A172 (cell line): ENCODE measurements at places on chromosomes 11 and 22. TPM values are rescaled to one million over a fixed set of nuclear protein-coding genes. Genes with fewer than 3 reads are reported as not detected.

Gene FOLH1
- not detected in 2 replicates for total RNA-seq

DNA sequence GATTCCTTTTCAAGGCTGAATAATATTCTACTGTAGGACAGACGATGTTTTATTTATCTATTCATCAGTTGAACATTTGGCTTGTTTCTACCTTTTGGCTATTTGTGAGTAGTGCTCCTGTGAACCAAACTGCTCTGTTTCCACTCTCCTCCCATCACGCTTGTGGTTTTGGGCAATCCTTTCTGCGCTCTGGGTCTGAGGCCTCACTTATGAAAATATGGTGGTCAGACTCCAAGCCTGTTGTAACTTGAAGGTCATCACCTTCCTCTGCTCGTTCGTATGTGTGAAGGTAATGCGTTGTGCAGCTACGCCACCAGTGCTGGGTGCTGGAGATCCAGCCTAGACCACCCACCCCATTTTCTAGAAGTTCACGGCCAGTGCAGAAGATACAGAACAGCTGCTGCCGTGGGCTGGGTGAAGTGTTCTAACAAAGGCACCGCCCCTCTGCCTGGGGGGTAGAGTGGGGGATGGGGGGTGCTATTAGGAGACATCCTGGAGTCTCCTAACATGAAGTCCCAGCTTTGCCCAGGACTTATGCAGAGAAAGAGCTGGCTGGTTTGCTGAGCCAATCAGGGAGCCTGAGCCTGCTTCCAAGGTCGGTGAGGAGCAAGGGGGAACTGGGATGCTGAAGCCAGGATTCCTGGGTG lies 21.0 kb downstream of the PTPN5 start:
- no peak for DNase-seq

- DNase-seq, result no peak
These were observed 69.4 kb downstream of the MCHR1 start for GRCh38 chr22:40748388-40749355.

- no peak for DNase-seq
These were observed 320.1 kb downstream of the TBC1D22A start for GRCh38 chr22:47082505-47082904.

GRCh38 chr22:43745411-43745770 lies 66.7 kb downstream of the EFCAB6 start:
- DNase-seq, result no peak

DNA sequence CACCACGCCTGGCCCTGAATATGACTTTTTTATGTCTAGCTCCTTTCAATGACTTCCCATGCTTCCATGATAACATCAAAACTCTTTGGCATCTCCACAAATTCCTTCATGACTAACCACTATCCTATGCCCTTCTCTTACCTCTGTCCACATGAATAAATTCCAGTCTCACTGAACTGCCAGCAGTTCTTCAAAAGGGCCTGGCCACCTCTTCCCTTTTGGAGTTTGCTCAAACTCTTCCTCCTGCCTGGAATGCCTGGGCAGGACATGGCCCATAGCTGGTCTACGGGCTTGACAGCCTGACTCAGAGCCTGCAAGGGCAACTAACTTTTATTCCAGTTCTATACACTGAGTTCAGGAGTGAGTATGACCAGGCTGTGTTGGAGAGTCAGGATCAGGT lies 41.8 kb upstream of the ZBTB16 start:
- DNase-seq, result no peak

Gene TENM4
- 0.19 and 0.91 TPM in 2 replicates for total RNA-seq

GRCh38 chr11:6681505-6681904 lies 1.6 kb downstream of the MRPL17 start:
- no peak for DNase-seq

- DNase-seq, result no peak
These were observed 107.1 kb downstream of the GAB2 start for GRCh38 chr11:78310500-78310909.

Gene PPP2R1B
- 32.1 and 34.4 TPM in 2 replicates for total RNA-seq

GRCh38 chr22:19853058-19853878 lies 1.4 kb downstream of the GNB1L start:
- DNase-seq, result no peak

GRCh38 chr11:28089378-28089777 lies 18.6 kb downstream of the KIF18A start:
- no peak for DNase-seq
